ENCODE measurements at places on chromosomes 3 and 15. TPM values are rescaled to one million over a fixed set of nuclear protein-coding genes. Genes with fewer than 3 reads are reported as not detected.

DNA sequence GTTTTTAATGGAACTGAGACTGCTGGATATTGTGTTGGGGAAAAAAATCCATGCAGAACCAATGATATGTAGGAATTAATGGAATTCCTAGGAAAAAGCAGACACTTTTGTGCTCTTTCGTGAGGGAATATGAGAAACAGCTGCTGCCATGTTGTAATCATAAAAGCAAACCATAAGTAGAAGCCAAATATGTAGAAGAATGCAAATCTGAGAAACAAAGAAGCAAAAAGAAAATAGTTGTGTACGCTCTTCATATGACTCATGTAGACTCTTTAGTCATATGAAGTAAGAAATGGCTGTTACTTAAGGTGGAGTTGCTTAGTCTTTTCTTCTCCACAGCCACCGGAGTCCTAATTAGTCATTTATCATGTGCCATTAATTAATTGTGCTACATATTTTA is 298.6 kb upstream of the ZNF717 start:
- DNase-seq = no peak

DNA sequence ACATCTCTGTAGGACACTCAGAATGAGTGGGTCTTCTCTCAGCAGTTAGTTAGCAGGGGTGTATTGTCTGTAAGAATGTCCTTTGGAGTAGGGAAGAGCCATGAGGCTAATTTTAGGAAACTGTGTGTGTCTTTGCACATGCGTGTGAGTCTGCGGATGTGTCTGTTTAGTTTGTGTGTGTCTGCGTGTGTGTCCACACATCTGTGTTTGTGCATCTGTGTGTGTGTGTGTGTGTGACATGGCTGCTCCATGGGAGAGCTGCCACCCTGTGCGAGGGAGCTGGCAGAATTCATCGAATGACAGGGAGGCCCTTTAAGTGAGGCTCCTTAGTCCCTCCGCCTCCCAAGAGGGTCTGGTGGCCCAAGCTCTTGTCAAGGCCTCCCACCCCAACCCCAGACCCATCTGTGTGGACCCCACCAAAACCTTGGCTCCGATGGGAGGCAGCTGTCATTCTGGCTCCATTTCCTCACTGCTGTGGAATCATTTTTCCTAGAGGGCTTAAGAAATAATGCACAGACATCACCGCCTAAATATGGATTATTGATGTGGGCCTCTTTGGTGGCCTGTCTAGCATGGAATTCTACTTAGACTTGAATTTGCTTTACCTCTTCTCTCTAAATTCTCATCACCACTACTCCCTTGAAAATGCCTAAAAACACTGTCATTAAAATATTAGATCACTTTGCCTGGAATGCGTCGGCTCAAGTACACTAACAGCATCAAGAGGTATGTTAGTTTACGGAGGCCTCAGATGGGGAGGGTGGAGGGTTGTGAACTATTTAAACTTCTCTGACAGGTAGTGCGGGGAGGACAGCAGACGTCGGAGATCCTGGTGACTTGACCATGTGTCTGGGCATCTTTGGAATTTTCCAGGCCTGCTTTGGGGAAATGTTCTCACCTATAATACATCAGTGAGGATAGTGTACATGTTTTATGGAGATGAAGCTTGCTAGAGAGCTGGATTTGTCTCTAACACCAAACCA is 9.4 kb downstream of the ESYT3 start:
- no peak for DNase-seq

DNA sequence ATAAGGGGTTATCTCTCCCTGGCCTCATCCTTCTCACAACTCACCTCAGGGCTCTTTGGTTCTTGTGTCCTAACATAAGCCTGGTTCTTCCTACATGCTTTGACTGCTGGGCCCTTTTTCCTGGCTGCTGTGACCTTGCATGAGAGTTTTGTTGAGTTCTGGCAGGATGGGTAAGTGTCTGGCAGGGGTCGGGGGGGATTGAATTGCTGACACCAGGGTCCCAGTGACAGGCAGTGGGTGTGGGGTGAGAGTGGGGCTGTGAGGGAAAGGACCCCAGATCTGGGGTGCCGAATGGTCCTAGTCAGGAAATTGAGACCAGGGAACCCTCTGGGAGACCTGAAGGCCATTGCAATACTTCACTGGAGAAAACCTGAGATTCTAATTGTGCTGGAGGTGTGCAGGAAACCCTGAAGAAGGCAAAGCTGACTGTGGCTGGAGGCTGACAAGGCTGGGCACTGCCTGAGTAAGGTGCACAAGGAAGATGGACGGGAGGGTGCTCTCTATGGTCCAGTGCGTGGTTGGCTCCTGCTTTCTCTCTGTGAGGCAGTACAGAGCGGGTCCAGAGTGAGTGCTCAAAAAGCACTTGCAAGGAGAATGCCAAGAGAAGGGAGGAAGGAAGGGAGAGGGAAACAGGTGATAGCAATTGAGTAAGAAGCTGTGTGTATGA is 76.8 kb downstream of the CLSTN2 start:
- no peak for DNase-seq

- DNase-seq = peak; percentile 7
These were observed 156.6 kb downstream of the FHIT start for GRCh38 chr3:61094608-61095007.

DNA sequence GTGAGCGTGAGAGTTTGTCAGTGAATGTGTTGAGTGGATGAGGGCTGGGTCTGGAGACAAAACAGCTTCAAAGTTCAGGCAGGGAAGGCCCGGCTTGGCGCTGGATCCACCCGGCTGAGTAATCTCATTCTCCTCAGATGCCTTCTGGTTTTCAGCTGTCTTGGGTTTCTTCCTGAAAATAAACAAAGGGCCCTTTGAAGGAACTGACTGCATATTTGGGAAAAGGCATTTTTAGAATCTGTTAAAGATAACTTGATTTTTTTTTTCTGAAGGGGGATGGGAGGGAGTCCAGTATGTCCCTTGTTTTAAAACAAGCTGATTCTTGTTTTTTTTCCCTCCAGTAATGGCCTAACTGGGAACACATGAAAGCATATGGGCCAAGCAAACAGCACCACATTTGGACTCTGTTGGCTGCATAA is 86.4 kb downstream of the TIGIT start:
- DNase-seq = peak; percentile 93

GRCh38 chr3:178385280-178385952 is 150.8 kb upstream of the KCNMB2 start:
- peak; percentile 37 for DNase-seq

GRCh38 chr3:132630612-132631011 is 29.0 kb downstream of the ACAD11 start:
- no peak for DNase-seq

- DNase-seq = no peak
These were observed 48.9 kb downstream of the TLE3 start for GRCh38 chr15:70048578-70049514.

DNA sequence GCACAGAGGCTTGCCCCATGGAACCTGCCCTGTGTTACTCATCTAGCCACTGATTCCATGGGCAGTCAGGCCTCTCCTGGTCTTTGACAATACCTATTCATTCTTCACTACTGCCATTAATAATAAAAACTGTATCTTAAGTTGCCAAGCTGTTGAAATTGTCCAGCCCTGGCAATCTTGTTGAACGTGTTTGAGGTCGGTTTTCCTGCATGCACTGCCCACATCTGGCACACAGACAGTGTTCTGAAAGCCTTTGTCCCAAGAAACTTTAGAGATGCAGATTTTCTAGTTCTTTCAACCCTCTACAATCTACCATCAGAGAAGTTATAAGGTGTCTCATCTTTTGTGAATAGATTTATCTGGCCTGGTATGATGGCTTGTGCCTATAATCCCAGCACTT is 567.2 kb upstream of the NECTIN3 start:
- DNase-seq = peak; percentile 8

DNA sequence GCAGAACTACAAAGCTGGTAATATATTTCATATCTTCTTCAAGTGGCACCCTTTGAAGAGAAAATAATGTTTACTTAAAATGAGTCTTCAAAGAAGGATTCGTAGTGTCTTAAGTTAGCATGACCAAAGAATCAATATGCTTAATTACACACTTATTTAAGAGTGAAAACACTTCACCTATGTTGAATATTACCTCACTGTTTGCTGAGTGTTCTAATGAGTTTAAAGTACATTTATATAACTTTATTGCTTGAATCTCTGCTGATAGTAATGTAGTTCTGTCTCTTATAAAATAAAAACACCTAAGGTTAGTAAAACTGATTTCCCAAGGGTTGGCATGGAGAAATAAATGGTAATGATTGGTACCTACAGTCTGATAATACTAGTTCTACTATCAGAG is 143.3 kb upstream of the SLC2A2 start:
- no peak for DNase-seq

GRCh38 chr3:150703299-150703755 is 393 bp downstream of the ERICH6 start:
- DNase-seq = no peak

DNA sequence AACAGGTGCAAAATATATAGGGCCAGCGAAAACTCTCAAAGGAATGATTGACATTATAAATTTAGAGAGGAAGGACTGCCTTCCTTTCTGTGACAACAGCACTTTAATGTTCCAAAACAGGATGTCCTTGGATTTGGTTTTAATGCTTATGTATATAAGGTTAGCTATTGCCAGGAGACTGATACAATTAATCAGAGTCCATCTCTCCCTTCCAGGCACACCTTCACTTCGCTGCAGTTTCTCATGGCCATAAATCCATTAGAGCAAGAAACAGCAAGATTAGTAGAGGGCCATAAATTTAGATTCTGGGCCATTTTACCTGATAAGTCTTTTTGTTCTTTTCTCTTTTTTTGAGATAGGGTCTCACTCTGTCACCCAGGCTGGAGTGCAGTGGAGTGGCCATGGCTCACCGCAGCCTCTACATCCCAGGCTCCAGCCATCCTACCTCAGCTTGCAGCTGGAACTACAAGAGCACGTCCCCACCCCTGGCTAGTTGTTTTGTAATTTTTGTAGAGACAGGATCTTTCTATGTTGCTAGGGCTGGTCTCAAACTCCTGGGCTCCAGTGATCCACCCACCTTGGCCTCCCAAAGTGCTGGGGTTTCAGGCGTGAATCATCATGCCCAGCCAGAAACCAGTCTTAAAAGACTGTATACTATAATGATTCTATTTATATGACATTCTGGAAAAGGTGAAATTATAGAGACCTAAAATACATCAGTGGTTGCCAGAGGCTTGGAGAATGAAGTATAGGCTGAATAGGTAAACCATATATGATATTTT is 15.7 kb upstream of the TFRC start:
- DNase-seq = no peak

DNA sequence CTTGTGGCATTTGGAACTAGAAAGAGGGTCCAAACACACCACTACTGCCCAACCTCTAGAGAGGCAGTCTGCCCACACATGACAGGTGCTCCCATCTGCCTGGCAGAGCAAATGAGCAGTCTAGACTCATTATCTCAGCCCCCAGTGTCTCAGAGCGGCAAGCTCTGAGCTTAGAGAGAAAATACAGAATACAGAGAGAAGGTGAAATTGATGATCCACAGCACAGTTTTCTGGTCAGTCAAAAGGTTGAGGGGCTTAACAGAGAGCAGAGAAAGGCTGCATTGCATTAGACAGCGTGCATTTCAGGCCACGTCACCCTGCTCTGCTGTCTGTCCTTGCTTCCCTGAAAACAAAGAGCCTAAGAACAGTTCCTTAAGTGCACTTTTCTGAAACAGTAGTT is 135.1 kb downstream of the KCNMB2 start:
- DNase-seq = no peak

- DNase-seq = no peak
These were observed 4.0 kb upstream of the DENND6A start for GRCh38 chr3:57696801-57697321.

DNA sequence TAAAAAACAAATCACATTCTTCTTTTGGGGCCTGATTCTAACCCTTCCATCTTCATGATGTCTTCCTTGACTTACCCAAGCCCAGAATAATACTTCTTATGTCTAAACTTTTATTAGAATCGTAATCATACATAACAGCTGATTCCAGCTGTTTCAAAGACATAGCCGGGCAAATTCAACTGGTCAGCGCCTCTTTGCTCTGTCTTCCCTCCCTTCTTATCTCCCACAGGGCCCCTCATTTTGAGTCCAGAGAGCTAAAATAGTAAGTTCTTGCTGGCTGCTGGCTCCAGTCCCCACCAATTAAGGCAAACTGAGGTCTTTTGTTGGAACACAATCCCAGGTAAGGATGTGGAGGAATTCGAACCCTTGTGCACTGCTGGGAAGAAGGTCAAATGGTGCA is 108.6 kb downstream of the ADCY5 start:
- DNase-seq = no peak

GRCh38 chr15:40787344-40787841 is 17.6 kb downstream of the C15orf62 start:
- peak; percentile 87 for DNase-seq

GRCh38 chr15:47951781-47952180 is 169.0 kb upstream of the SLC24A5 start:
- DNase-seq = no peak

DNA sequence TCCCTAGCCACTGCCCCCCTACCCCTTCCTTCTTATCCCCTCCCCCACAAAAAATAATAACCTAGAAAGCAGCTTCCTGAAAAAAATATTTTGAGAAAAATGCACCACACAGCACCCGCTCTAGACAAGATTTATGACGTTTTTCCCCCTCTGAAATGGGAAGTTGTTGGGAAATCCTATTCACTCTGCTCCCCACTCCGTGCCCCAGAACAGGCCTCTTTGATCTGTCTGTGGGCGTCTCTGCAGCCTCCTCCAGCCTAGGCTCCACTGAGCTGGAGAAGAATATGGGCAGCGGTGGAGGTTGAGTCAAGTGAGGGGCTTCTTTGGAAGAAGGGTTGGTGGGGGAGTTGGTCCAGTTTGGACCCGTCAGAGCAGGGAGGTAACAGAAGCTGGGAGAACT is 28.5 kb upstream of the POLG start:
- no peak for DNase-seq

The NUP210 gene
- total RNA-seq = 0.24 TPM

The GOLGA8O gene
- total RNA-seq = 0.10 TPM

The ALDH1L1 gene
- total RNA-seq = not detected

The GPD1L gene
- 12.7 TPM for total RNA-seq

The C3orf22 gene
- not detected for total RNA-seq

The MEGF11 gene
- not detected for total RNA-seq

The GOLGA8Q gene
- not detected for total RNA-seq

The IQCH gene
- total RNA-seq = 7.0 TPM

The RASGRP1 gene
- 0.12 TPM for total RNA-seq

The DLL4 gene
- total RNA-seq = 2.5 TPM

The CFAP100 gene
- total RNA-seq = not detected

The NT5DC2 gene
- 180 TPM for total RNA-seq
